ENCODE measurements at places on chromosomes 2 and 18. TPM values are rescaled to one million over a fixed set of nuclear protein-coding genes. Genes with fewer than 3 reads are reported as not detected.

The C2orf80 gene
- total RNA-seq: not detected

The HRH4 gene
- 0.13 TPM for total RNA-seq

The MOGAT1 gene
- not detected for total RNA-seq

The CRYBA2 gene
- not detected for total RNA-seq

The MZT2B gene
- total RNA-seq: 65.8 TPM

- peak; percentile 59 for DNase-seq
Measured at GRCh38 chr18:111306-112014, 46.9 kb upstream of the USP14 start.

DNA sequence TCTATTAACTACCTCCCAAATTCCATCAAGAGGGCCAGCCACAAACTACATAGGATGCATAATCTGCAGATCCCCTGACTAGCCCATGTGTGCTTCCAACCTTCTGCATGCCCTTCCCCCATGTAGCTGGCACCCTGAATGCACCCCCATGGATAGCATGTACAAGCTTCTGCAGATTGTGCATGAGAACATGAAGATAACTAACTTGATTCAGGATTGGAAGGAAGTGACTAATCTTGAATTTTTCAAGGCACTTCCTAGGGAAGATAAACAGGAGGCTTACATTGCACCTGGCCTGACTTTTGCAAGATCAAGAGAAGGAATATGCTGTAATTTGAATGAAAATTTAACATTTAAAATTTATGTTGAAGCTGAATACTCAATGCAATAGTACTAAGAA lies 66.7 kb downstream of the CDC42EP3 start:
- no peak for DNase-seq

DNA sequence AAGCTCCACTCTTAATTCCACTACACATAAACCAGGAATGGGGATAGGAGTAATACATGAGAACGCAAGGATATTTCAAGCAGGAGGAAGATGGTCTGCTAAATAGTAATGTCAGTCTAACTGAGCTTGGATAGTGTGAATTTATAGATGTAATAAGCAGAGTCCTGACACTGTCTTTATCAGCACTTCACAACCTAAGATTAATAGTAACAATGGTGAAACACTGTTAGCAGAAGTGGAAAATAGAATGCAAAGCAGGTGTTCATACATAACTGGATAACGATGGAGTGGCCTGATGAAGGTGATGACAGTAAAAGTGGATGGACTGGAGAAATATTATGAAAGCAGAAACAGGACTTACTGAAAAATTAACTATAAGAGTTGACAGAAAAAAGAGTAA lies 80.4 kb downstream of the ROCK2 start:
- DNase-seq: no peak

- DNase-seq: no peak
Measured at GRCh38 chr2:237889016-237889415, 29.6 kb downstream of the RAMP1 start.

GRCh38 chr2:240226672-240227537 lies 86.4 kb upstream of the OTOS start:
- DNase-seq: peak; percentile 92

GRCh38 chr2:231996797-231997540 lies 35.5 kb downstream of the DIS3L2 start:
- DNase-seq: no peak

DNA sequence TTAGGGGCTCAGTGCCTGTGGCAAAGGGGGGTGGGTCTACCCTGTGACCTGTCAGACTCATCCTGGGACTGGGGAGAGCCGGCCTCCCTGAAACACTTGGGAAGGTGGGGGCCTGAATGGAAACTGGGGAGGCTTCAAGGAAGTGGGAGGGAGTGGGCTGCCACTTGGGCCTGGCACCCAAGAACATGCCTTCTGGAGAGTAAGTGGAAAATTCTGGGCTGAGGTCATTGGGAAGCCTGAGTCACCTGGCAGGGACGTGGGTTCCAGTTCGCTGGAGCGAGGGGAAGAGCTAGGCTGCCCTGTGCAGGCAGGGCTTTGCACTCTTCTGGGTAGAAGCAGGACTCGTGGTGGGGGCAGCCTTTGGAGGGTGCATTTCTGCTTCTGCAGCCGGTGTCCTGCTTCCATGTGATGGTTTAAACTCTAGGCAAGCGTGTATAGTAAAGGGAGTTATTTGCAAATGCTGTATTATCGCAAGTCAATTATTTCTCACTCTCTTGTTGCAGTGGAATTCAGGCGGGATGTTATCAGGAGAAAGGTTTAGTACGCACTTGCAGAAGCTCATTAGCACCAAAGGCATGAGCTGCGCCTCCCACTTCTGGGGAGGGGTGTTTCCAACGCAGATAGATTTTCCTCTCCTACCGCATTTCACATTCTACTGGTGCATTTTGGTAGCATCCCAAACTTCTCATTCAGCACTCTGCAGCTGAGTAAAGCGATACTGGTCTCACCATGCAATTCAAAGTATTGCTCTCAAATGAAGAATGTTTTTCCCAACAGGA lies 3.8 kb downstream of the LRRFIP1 start:
- DNase-seq: no peak

DNA sequence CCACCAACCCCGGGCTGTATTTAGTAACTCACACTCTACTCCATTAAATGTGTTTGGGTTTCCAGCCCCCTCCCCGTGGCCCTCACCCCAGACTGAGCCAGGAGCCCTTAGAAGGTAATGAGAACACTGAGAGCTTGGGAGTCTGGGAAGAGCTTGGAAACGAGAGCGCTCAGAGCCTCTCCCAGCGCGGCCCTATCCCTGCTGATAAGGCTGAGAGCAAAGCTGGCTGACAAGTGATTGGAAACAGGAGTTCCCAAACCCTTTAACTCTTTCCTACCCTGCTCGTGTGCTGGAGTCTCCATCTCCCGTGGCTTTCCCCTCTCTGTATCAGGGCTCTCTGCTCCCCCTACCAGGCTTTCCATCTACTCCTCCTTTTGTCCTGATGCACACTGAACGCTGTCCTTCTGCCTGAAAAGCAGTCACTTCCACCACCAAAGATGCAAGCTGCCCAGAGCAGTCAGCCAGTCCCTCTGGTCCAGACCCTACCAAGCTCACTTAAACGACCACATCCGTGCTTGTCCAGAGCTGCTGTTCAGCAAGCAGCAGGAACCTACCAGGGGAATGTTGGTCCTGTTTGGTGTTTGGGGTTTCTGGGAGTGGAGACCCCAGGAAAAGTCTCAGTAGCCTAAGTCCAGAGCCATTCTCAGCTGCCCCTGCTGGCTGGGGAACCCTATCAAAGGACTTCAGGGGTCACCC lies 100.0 kb upstream of the PKDCC start:
- no peak for DNase-seq

- DNase-seq: no peak
Measured at GRCh38 chr2:226895579-226895978, 59.7 kb downstream of the RHBDD1 start.

- DNase-seq: no peak
Measured at GRCh38 chr2:178366412-178366811, 84.6 kb downstream of the PRKRA start.

DNA sequence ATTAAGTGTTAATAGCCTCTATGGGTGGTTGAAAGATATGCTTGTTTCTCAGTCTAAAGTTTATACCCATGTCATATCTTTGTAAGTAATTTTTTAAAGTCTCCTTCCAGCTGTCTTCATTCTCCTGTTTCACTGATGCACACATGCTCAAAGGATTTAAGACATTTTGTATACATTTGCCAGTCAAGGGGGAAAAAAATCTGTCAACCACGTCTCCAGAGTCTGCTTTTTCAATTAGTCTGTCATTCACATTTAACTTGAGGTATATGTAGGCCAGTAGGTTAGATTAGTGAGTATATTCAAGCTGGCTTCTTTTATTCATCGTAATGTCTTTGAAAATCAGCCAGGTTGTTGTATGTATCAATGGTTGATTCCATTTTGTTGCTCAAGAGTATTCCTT lies 193.5 kb downstream of the MCFD2 start:
- DNase-seq: no peak

GRCh38 chr2:212814941-212815340 lies 276.3 kb upstream of the ERBB4 start:
- no peak for DNase-seq

DNA sequence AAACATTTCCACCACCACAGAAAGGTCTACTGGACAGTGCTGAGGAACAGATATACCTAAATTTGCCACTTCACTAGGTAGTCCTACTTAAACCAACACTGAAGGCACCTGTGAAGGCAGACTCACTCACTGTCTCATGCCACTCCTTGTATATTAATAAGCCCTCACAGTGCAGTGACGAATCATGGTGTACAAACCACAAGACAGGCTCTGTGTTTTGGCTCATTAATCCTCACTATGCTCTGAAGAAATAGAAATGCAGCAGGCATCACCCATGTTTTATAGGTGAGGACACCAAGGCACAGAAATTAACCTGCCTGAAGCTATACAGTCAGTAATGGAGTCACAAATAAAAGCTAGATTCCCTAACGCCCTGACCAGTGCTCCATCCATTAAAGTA lies 44.3 kb downstream of the BARD1 start:
- peak; percentile 13 for DNase-seq

DNA sequence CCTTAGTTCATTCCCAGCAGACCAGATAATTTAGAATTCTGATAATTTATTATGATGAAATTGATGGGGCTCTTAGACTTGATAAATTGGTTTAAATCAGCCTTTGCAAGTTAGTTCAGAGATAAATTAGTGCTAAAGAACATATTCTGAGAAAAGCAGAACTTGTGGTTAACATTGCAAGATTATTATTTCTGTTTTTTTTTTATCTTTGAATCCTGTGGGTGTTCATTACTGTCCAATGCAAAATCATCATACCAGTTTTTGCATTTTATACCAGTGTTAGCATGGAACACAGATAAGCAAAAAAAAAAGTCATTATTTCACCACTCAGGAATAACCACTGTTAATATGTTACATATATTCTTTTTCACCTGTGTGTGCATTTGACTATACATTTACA lies 9.1 kb downstream of the SEPTIN2 start:
- no peak for DNase-seq

DNA sequence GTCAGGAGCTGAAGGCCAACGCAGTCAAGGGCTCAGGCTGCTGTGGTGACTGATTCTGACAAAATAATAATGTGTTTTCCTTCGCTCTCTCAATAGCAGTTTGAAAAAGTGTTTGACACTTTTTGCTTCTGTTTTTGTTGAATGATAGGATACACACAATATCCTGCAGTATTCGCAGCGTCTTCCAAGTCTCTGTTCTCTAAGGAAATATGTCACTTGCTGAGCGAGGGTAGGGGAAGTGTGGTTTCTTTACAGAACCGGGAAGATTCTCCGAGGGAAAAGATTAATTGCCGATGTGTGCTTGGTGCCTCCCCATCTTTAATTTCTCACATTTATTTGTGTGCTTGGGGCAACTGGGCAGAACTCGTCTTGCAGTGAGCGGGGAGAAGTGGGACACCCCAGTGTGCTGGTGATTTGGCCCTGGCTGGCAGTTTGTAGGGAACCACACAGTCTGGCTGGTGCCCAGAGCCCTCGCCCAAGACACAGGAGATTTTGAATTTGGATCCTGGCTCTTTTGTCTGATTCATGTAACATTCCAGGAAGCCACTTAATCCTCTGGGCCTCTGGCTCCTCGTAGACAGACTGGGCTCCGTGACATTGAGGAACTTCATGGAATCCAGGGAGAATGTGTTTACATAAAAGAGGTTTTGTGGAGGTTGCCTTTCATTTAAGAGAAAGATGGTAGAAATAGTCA lies 169.4 kb downstream of the LDLRAD4 start:
- no peak for DNase-seq

DNA sequence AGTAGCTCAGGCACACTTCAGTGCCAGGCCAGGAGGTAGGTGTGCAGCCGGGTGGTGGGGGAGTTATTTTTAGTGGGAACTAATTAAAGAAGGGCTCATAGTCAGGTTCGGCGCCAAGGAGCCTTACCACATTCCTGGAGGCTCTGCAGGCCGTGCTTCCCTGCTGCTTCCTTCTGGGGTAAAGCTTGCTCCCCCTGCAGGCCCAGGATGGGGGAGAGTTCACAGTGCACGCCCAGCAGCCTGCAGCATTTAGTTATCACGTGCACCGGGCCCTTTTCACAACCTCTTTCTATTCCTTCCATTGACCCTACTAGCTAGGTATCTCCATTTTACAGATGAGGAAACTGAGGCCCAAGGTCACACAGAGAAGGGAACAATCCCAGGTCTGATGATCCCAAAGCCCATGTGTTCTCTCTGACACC lies 2.5 kb downstream of the KCNF1 start:
- DNase-seq: no peak

All from myocyte (in vitro differentiated cells).